ENCODE measurements at places on chromosomes 2 and 18.
A peak's percentile ranks its signal among the peaks of the same experiment; 100 is the strongest.

GRCh38 chr2:101360232-101360631 lies 27.1 kb downstream of the CREG2 start:
- no peak for DNase-seq

- no peak for DNase-seq
These were observed 472 bp downstream of the SLC20A1 start for GRCh38 chr2:112646102-112646719.

DNA sequence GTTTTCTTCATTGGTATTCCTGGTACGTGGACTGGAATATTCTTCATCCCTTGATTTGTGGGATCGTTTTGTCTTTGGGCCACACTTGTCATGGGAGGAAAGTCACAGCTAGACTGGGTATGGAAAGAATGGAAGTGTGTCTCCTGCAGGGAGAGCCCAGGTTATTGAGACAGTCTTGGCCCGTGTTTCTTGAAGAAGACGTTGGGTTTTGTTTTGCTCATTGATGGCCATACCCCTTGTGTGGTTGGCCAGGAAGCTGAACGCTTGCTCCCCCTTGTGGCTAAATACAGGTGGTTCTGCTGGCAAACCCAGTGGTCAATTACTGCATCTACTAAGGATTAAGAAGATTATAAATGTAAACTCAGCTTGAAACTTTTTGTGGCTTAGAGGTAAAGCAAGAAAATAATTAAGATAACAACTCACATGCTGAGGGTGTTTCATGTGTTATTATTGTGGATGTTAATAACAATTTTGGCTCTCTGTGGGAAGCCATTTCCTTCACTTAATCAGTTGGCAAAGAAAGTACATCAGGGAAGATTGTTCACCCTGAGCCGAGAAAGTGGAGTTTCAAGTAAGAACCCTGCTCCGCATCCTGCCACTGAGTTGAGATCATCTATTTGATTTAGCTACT lies 91.8 kb downstream of the NEDD4L start:
- DNase-seq: peak; percentile 31

DNA sequence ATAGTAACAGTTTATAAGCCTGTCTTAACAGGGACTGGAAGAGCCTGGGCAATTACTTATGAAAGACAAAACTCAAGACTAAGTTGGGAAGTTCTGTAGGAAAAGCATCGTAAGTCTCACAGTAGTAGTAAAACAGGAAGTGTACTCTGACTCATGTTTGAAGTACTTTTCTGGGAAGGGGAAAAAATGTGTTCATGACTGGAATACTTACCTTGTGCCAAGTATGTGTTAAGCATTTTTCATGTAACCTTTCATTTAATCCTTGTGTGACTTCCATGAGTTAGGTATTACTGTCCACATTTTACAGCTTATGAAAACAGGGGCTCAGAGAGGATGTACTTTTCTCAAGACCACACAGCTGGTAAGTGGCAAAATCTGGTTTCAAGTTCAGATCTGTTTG lies 13.7 kb upstream of the SKOR2 start:
- DNase-seq: no peak

GRCh38 chr18:34801774-34802173 lies 91.7 kb downstream of the DTNA start:
- DNase-seq: no peak

DNA sequence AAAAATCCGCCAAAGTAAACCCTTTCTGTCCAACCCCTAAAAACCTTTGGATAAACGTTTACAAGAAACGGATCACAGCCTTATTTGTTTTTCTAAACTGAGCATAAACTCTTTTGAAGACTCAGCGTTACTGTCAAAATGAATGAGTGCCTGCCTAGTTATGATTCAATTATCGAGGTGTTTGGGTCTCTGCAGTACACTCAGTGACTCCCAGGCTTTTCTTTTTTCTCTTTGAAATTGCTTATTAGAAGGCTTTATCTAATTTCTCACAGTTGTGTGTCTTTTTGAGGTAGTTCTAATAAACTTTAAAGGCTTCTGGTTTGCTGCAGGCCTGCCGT lies 663 bp downstream of the RHBDD1 start:
- DNase-seq: no peak

GRCh38 chr2:147181351-147182029 lies 663.3 kb upstream of the ACVR2A start:
- DNase-seq: no peak

- DNase-seq: peak; percentile 79
These were observed 58.2 kb downstream of the KLHL14 start for GRCh38 chr18:32714571-32715148.

DNA sequence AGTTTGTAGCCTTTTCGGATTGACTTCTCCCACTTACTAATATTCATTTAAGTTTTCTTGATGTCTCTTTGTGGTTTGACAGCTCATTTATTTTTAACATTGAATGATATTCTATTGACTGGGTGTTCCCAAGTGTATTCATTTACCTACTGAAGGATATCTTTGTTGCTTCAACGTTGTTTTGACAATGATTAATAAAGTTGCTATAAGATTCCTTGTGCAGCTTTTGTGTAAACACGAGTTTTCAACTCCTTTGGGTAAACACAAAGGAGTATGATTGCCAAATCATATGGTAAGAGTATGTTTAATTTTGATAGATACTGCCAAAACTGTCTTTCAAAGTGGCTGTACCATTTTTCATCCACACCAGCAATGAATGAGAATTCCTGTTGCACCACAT lies 1200.9 kb downstream of the DSC3 start:
- no peak for DNase-seq

- DNase-seq: no peak
These were observed 60.6 kb downstream of the ZNF385B start for GRCh38 chr2:179800776-179801175.

DNA sequence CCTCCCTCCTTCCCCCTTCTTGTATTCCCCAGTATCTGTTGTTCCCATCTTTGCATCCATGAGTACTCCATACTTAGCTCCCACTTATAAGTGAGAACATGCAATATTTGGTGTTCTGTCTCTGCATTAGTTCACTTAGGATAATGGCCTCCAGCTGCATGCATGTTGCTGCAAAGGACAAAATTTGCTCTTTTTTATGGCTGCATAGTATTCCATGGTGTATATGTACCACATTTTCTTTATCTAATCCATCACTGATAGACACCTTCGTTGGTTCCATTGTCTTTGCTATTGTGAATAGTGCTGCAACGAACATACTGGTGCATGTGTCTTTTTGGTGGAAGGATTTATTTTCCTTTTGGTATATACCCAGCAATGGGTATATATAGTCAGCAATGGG lies 47.4 kb downstream of the VIT start:
- DNase-seq: no peak

GRCh38 chr18:38900031-38900430 lies 1334.4 kb upstream of the CELF4 start:
- DNase-seq: no peak

DNA sequence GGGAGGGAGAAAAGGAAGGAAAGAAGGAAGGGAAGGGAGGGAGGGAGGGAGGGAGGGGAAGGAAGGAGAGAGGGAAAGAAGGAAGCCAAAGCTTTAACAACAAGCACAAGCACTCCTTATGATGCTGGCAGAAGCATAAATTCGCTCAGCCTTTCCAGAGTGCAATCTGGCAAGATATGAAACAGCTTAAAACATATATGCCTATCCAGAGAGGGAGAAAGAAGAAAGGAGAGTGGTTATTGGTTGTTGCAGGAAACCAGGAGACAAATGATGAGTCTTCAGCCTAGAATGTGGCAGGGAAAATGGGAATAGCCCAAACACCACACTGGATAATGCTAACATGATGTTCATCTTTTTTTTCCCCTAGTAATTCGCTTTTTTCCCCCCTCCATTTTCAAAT lies 64.0 kb downstream of the STPG4 start:
- DNase-seq: no peak

DNA sequence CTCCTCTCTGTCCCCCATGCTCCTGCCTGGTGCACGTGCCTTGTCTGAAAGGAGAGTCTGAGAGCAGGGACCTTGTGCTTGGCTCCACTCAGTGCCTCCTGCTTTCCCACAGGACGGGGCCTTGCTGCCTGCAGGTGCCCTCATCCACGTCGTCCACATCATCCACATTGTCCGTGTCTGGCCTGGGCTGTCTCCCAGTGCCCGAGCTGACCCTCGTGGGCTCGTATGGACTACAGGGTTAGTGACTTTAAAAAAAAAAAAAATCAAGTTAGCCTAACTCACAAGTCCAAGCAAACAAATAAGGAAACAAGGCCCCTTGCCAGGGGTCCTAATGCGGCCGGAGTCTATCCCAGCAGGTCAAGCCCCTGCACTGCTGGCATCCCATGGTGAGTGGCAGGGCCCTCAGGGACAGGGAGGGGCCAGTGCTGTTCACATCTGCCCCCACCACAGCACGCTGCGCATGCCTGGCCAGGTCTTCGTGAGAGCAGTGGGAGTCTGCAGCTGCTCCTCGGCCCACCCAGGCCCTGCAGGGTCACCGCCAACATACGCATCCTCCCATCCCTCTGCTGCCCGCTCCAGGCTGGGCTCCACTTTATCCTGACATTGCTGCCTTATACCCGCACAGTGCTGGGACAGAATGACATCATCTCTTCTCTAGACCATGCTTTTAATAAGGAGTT lies 232.6 kb downstream of the NDUFA10 start:
- no peak for DNase-seq

- no peak for DNase-seq
These were observed 14.6 kb upstream of the MCM6 start for GRCh38 chr2:135890835-135891234.

- no peak for DNase-seq
These were observed 39.5 kb downstream of the THNSL2 start for GRCh38 chr2:88209521-88210131.

DNA sequence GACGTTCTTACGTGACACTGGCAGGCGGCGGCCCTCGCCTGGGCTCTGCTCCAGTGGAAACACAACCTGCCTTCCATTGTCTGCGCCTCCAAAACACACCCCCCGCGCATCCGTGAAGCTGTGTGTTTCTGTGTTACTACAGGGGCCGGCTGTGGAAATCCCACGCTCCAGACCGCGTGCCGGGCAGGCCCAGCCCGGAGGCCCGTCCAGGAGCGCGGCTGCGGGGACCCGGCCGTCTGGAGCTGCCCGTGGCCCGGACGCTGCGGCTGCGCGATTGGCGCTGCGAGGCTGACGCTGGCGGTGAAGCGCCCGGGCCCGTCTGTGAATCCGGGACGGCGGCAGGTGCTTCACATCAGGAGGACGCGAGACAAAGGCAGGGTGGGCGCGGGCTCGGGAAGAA lies 670.3 kb upstream of the SALL3 start:
- DNase-seq: no peak

Data from HepG2 (cell line).